ENCODE measurements at places on chromosomes 6 and 20. TPM values are rescaled to one million over a fixed set of nuclear protein-coding genes. Genes with fewer than 3 reads are reported as not detected.

DNA sequence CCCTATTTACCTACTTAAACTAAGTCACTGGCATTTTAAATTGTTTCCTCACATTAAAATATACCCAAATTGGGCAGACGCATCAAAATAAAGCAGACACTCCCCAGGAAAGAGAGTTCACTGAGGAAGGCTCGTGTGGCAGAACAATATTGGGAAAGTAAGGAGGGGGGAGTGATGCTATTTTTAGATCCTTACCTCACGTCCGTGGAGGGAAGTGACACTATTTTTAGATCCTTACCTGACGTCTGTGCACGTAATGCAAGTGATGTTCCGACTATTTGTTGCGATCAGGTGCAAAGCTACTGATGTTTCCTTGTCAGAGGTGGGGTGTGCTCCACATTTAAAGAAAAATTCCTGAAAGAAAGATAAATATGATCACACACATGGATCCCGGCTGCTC is 699.2 kb upstream of the AGPAT4 start:
- no peak for DNase-seq

GRCh38 chr6:36886950-36887618 is 1.3 kb downstream of the C6orf89 start:
- no peak for DNase-seq

- no peak for DNase-seq
Measured at GRCh38 chr20:44946271-44946852, 13.8 kb downstream of the TOMM34 start.

DNA sequence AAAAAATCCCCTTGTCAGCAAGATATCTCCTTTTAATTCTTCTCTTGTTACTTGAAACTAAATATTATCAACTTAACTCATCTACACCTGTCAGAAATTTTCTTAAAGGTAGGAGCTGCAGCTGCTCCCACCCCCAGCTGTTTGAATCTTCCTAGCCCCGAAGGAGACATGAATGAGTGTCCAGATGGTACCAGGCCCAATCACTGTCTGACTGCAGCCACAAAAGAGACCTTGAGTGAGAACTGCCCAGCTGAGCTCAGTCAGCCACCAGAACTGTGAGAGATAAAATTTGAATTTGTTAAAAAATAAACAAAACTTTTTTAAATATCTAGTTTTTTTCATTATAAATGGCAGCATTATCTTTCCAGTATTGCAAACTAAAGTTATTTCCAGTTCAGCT is 84.7 kb downstream of the PRSS35 start:
- no peak for DNase-seq

GRCh38 chr20:25178563-25179438 is 16.7 kb upstream of the ENTPD6 start:
- peak; percentile 49 for DNase-seq

DNA sequence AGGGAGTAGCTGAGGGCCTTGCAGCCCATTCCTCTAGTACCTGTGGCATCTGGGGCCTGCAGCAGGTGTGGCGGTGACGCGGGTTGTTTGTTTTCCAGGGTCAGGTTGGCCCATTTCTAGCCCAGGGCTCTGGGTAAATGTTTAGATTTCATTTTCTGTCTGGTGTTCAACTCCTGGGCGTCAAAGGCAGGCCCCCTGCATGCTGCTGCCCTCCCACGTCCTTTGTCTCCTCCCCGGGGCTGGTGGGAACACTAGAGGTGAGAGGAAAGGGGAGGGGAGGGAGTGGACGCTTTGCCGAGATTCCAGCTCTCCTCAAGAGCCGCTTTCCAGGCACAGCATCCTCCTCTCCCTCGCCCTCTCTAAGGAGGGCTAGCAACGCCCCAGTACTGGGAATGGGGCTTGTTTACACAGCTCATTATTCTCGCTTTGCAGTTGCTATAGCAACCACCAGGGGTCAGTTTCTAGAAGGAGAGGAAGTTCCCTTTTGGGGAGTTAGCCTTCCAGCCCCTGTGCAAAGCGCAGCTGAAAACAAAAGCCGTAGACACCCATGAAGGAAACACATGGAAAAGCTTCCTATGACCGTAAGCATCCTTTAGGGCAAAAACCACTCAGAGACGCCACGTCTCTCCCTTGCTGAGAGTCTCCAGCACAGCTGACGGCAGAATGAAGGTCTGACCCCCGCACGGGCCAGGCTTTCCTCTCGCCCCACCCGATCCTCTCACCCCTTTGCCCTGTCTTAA is 170.6 kb downstream of the LY86 start:
- DNase-seq = peak; percentile 87

The KCNS1 gene
- total RNA-seq = not detected

The PEX3 gene
- 22.6 TPM for total RNA-seq

All from thyroid gland (tissue), 4 donors.